ENCODE measurements at places on chromosomes 13 and 19. TPM values are rescaled to one million over a fixed set of nuclear protein-coding genes. Genes with fewer than 3 reads are reported as not detected.
A peak's percentile ranks its signal among the peaks of the same experiment; 100 is the strongest.

GRCh38 chr19:33235269-33235995 is 9.8 kb upstream of the SLC7A10 start:
- DNase-seq, result peak; percentile 64

GRCh38 chr19:44580366-44580895 is 32.9 kb upstream of the IGSF23 start:
- DNase-seq, result no peak

DNA sequence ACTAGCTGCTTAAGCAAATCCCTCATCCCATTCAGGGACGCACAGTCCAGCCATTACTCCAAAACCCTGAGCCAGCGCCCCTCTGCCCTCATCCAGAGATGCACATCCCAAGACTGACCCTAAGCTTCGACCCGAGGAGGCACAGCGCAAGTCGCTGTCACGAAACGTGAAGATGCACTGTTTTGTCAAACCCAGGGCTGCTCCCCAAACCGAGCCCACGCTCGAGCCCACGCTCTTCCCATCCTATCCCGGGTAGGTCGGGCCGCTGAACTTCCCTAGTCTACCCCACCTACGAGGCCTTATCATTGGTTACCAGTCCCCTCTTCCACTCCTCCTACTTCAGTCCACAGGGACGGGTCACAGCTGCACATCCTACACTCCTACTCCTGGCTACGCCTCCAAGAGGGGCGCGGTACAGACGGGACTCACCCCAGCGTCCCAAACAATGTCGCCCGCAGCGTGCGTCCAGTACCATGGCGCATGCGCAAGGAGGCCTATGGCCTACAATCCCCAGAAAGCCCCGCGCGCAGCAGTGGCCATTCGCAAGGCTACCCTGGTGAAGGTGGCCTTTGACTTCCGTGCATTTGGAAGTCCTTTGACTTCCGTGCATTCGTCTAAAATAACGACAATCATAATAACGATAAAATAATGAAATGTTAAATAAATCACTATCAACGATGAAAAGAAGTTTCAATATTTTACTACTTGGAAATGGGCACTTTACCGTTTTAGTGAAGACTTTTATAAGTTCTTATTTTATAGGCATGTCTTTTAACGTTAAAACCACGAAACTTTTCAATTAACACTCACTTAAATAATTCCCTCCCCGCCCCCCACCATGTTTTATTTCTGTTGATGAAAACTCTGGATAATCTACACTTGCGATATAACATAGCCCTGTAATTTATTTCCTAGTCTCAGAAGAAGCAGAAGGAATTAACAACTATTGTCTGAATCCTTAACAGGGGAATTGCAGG is at the start of gene ZNF285:
Gene ZNF285 (minus strand): TSS at position 470 of the 977 bp plus-strand sequence. CDS start 4,395 bp downstream, outside the sequence.
- no peak for DNase-seq

GRCh38 chr13:106036870-106037269 is 498.6 kb downstream of the EFNB2 start:
- DNase-seq, result no peak

DNA sequence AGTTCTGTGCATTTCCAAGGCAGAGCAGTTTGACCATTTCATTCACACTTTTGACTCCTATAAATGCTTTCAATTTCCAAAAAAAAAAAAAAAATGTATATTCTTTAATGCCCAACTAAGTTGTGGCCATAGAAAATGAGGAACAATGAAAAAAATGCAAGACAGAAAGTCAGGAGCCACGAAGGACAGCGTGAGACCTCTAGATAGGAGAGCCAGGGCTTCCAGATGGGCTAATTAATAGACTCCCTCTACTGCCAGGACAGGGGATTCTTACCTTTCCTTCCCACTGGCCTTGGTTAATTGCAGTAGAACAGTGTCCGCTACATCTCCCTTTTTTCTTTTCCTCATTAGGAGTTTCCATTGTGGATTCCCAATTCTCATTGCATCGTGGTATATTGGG is 8.6 kb downstream of the FPR3 start:
- no peak for DNase-seq

DNA sequence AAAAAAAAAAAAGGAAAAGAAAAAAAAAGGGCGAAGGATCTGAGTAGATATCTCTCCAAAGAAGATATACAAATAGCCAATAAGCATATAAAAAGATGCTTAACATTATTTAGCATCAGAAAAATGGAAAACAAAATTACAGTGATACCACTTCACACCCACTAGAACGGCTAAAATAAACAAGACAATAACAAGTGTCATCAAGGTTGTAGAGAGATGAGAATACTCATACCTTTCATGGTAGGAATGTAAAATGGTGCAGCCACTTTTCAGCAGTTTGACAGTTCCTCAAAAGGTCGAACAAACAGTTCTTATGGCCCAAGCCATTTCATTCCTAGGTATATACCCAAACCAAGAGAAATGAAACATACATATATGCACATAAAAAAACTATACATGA is 33.5 kb downstream of the FOXO1 start:
- DNase-seq, result no peak

DNA sequence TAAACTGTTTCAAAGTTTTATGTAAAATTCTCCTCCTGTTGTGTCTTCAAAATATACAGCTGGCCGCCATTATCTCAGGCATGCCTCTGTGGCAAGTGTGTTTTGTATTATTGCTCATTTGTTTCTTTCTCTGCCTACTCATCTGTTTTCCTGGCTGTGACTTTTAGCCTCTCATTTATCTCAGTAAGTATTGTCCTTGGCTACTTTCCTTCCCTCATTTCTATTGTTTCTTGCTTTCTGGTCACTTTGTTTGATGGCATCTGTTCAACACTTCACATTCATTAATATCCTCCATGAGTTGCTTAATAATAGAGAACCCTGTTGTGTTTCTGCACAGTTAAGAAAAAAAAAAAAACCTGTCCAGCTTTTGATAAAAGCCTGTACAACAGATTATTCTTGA is 869.4 kb downstream of the PCDH17 start:
- DNase-seq, result no peak

DNA sequence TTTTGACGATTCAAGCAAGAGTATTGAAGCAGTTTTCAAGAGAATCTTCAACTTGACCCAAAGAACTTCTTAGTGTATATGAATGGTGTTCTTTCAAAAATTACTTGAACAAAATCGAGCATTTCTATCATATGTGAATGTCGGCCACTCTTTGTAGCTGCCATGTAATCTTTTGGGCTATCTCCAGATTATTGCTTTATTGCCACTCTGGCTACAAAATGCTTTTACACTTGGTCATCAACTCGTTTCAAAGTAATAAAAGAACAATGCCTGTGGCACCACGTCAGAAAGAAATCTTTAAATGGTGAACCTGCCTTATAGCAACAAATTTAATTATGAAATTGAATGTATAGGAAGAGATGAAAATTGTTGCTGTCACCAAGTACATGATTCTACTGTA is 834.5 kb downstream of the GPC5 start:
- DNase-seq, result no peak

Gene OVOL3
- not detected for total RNA-seq

DNA sequence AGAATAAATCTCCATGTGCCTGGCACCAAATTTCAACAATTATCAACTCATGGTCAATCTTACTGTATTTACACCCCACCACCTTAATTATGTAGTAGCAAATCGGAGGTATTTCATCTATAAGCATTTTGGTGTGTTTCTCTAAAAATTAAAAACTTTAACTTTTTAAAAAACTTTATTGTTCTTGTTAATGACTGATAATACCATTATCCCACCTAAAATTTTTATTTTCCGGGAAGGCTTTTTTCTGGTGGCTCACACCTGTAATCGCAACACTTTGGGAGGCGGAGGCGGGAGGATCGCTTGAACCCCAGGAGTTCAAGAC is 453 bp upstream of the PDCD2L start:
- DNase-seq, result no peak

Gene ARHGAP45
- 0.92 TPM for total RNA-seq

Gene ZNF699
- total RNA-seq, result 6.9 TPM

- no peak for DNase-seq
Observed at GRCh38 chr13:64165826-64166225, 2750.2 kb upstream of the PCDH20 start.

Gene CRX
- not detected for total RNA-seq
